RWPE2 (cell line): ENCODE measurements at places on chromosomes 6 and 20.

DNA sequence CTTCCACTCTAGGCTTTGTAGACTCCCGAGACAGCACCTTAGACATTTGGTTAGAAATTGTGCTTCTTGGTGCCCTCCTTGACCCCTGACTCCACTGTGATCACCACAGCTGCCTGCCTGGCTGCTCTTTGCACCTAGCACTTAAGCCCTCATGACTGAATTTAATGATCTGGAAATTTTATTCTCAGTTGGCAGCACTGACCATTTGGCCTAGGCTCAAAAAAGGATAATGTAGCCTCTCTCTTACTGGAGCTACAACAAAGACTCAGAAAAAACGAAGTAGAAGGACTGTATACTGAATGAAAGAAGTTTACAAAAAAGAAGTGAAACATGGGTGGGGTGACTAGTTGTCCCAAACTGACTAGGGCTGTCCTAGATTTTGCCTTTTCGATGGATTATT, 11.3 kb upstream of the ABRACL start:
- DNase-seq = no peak

DNA sequence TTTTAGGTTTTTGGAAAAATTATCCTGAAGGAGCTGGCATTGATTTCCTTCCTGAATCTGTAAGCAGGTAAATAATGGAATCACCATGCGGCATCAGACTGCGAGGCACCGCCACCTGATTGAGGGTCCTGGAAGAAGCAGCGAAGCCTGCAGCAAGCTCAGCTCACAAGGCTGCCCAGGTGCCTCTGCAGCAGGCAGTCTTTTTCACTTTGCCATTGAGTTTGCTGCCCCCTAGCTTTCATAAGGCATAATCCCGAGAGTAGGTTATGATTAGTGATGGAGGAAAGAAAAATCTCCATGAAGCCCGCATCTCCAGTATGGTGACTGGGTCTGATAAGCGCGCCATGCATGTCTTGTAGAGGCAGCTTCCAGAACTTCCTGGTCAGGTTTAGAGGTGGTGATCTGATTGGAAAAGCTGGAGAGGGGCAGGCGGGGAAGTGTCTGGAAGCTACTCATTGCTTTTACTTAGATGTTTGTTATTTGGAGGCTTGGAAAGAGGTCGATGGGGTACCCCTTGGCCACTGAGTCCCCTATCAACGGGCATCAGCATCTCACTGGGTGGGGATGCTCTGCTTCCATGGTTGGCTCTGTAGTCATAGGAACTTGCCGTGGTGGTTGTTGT, 26.7 kb downstream of the IYD start:
- no peak for DNase-seq

DNA sequence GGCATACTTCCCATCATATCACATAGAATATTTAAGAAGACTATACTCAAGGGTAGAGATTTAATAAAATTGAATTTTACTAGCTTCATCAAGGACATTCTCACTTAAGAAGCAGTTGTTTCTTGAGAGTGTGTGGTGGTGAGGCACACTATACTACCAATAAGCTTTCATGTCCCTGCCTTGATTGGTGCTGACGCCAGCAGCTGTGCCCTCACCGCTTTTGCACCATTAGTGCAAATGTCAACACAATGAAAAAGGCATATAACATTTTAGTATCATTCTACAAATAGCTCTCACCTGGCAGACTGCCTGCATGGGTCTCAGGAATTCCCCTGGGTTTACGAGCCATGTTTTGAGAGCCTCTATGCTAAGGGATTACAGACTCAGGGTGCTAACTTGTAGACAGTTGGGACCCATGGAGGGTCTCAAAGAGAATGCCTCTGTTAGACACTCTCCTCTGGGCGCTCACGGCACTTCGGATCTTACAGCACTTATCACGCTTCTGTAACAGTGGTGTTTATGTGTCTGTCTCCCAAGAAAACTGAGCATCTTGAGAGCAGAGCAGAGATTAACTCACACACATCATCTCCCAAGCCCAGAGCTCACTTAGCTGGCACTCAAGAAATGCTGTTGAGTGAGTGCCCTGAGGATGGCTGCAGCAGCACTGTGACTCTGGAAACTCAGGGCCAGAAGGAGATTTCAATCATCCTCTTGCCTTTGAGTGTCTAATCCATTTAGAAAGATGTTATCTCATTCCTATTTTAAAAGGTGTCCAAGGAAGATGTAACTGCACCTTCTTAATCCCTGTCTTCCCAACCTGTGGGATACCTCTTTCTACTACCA, 143.3 kb upstream of the GPR6 start:
- DNase-seq = no peak

- DNase-seq = no peak
Observed at GRCh38 chr20:19560881-19561480, 197.1 kb upstream of the RIN2 start.

DNA sequence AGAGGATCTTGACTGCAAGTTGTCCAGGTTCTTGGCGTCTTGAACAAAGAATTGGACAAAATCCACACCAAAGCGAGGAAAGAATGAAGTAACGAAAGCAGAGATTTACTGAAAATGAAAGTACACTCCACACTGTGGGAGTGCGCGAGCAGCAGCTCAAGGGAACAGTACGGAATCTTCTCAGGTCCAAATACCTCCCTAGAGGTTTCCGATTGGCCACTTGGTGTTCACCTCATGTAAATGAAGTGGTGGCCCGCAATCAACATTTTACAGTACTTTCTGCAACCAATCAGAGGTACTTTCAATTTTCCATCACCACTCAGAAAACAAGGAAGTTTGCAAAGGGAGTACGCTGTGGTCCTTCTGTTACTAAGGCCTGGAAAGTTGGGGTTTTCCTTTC, 122.4 kb downstream of the PTPRK start:
- no peak for DNase-seq

DNA sequence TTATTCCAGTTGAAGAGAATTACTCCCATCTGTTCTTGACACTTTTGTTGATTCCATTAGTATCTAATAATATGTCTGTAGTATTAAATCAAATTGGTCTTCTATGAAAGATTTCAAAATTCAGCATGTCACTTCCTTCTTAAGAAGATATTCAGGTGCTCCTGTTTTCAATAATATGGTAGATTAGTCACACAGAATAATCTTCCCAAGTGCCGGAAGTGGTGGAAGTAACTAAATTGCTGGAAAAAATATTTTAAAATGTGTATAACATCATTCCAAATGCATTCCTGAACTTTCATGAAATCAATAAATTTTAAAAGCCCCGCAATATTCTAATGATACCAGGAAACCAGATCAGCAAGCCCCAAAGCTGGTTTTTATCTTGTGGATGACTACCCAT, 281.3 kb downstream of the EPM2A start:
- DNase-seq = no peak

GRCh38 chr6:120646101-120646500, 688.2 kb downstream of the TBC1D32 start:
- DNase-seq = no peak

- no peak for DNase-seq
Observed at GRCh38 chr6:104639668-104640067, 220.1 kb downstream of the HACE1 start.

DNA sequence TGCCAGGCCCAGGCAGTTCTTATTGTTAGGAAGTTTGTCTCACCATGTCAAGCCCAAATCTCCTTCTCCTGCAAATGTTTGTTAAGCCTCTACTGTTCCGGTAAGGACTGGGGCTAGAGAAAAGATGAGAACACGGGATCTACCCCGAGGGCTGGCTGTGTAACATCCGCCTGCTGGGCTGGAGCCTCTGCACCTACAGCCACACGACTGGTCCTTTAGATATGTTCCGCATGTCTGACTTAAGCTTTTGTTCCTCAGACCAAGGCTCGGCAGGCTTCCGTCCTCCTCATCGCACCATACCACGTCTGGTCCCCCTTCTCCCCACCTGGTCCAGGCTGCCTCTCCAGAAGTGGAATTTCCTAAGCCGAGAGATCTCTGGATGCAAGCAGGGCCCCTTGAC, 2.6 kb downstream of the GHRH start:
- no peak for DNase-seq

DNA sequence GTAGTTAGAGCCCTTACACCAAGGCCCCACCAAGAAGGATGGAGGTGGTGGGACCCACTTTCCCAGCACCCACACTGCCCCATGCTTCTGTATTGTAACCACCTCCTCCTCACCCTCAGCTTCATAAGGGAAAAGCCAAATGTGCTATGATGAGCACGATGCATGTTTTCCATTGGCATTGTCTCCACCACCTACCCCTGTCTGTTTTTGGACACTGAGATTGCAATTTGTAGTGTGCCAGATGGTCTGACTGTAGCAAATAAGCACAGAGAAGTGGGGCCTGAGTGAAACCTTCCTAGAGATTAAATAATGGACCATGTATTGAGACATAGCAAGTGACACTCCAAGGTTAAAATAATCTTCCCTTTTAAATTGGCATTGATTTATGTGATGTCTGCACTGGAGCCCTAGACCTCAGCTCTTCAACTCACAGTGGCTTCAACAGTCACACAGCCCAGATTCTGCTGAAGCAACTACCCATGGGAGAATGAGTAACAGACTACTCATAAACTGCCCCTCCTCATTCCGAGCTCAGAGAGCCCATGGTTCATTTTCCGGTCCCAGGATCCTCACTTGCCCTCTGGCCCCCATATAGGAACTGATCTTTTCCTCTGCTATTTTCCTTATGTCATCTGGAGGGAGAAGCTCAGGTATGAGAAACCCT, 177.9 kb downstream of the COL9A1 start:
- DNase-seq = no peak

DNA sequence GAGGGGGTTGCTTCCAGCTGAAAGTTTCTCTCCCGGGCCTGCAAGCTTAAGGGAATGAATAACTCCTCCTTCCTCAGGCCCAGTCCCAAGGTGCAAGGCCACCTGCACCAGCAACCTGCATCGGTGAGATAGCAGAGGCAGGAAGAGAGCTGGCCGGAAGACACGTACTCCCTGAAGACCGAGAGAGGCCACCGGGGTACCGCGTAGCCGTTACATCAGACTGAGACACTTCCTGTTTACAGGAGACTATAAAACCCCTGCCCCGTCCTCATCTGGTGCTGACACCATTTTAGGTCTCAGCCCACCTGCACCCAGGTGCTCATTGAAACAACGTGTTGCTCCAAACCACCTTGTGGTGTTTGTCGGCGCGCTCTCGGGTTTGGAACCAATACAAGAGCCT, 60.5 kb upstream of the PRND start:
- DNase-seq = no peak

DNA sequence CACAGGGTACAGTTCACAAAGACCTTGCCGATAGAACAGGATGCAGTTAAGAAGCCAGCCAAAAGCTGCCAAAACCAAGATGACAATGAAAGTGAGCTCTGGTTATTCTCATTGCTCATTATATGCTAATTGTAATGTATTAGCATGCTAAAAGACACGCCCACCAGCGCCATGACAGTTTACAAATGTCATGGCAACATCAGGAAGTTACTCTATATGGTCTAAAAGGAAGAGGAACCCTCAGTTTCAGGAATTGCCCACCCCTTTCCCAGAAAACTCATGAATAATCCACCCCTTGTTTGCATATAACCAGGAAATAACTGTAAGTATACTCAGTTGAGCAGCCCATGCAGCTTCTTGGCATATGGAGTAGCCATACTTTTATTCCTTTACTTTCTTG, 748.7 kb downstream of the QKI start:
- no peak for DNase-seq

DNA sequence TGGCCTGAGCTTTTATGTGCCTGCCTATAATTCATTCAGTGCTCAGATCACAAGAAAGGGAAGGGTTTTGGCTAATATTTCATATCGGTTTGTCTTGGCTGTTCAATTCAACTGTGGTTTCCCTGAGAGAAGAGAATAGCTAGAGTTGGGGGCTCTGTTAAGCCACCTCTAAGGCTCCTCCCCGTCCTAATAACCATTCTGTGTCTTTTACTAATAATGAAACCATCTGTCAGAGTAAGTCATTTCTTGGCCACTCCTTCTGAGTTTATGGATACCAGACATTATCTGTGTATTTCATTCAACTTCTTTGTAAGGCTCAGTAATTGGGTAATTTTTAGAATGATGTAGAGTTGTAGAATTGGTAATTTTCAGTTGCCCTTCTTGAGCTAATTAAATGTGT, 5.2 kb downstream of the STX11 start:
- no peak for DNase-seq

- DNase-seq = no peak
Observed at GRCh38 chr20:14259689-14260088, 77.7 kb downstream of the FLRT3 start.

- DNase-seq = no peak
Observed at GRCh38 chr6:16625291-16626265, 135.7 kb downstream of the ATXN1 start.

- peak; percentile 19 for DNase-seq
Observed at GRCh38 chr20:25066386-25066785, 8.4 kb upstream of the ACSS1 start.

DNA sequence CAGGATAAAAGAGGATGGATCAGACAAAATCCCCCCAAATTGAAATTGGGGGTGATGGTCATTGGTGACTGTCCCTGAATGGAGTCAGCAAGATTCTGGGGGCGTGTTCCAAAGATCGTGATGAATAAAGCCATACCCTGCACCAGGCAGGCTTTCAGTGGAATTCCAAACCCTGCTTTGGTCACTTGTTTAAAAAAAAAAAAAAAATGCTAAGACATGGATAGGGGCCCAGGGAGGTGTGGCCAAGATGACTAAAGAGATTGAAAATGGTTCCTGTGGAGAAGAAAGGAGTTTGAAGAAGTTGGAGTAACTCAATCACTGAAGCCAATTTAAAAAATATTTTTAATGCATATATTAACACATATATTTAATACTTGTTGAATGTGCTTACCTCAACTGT, 161.4 kb upstream of the KCNG1 start:
- DNase-seq = peak; percentile 26

DNA sequence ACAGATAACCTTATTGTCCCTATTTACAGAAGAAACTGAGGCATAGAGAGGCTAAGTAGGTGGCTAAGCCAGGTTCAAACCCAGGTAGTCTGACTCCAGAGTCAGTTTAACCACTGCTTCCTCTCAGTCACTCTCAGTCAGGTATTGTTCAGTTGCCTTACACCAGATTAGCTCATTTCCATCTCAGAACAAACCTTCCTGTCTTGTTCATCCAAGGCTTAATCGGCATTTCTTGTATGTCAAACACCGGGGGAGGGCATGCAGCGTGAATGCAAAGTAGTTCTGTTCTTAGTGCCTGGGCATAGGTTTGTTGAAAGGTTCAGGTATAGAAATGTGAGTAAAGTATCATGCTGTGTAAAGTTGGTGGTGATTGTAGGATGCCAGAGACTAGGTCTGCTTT, 51.7 kb downstream of the CTNNBL1 start:
- DNase-seq = no peak

- no peak for DNase-seq
Observed at GRCh38 chr6:129894921-129895320, 33.8 kb upstream of the TMEM244 start.

DNA sequence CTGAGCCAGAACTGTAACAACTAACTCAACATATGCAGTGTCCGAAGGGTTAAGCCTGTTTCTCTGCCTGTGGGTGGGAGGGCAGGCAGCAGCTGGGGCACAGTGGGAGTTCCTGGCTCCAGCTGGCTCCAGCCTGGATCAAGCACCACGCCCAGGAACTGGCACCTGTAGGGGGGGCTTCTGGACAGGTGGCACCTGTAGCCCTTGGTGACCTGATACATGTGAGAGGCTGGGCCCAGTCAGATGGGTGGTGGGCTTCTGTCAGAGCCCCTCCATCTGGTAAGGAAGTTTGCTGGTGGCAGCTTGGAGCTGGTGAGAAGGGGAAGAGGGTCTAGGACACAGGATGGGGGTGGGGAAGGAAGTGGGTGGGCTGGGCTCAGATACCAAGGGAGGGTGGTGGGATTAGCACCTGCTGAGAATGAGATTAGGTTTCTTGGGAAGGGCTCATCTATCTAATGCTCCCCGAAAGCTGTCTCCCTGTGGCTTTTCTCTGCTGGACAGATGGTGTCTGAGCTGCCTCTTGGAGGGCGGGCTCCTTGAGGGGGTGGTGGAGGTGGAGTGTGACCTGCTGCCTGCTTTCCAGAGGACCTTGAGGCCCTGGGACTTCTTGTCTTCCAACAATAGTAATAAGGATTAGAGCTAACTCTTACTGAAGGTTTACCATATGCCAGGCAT, 28.5 kb downstream of the BCL2L1 start:
- DNase-seq = no peak
